Heart left ventricle (tissue), 16 donors: ENCODE measurements at places on chromosomes 7 and 10. TPM values are rescaled to one million over a fixed set of nuclear protein-coding genes. Genes with fewer than 3 reads are reported as not detected.

The TMEM196 gene
- not detected for total RNA-seq

The ZNF853 gene
- total RNA-seq: 11.4 TPM

The SEMA3C gene
- total RNA-seq: 44.3 TPM

The PSTK gene
- total RNA-seq: 3.9 TPM

The PTF1A gene
- total RNA-seq: not detected

The BAG3 gene
- 123 TPM for total RNA-seq

The IRF5 gene
- total RNA-seq: 3.4 TPM

The SNCG gene
- total RNA-seq: 11.8 TPM

The KLF14 gene
- not detected for total RNA-seq

The EVX1 gene
- total RNA-seq: not detected

The TSC22D4 gene
- 49.0 TPM for total RNA-seq

The OAT gene
- total RNA-seq: 56.1 TPM

The FZD8 gene
- 7.7 TPM for total RNA-seq

The ELFN1 gene
- total RNA-seq: 7.4 TPM

The ERLIN1 gene
- 6.2 TPM for total RNA-seq

The TMEM273 gene
- total RNA-seq: 15.9 TPM

The KCNMA1 gene
- total RNA-seq: 1.7 TPM

The FEZF1 gene
- not detected for total RNA-seq

The FASTK gene
- total RNA-seq: 100 TPM

The SPAM1 gene
- total RNA-seq: 0.46 TPM

The STEAP1 gene
- total RNA-seq: 0.49 TPM

The FOXP2 gene
- total RNA-seq: 3.4 TPM

The ASIC3 gene
- total RNA-seq: 3.4 TPM

The RPEL1 gene
- not detected for total RNA-seq

The CALML3 gene
- total RNA-seq: not detected

The NAT16 gene
- total RNA-seq: not detected

The RET gene
- total RNA-seq: 1.1 TPM

The SEMA4G gene
- total RNA-seq: 1.1 TPM

The ZCWPW1 gene
- total RNA-seq: 3.7 TPM

The SYNPO2L gene
- 129 TPM for total RNA-seq

The CTNNA3 gene
- 200 TPM for total RNA-seq

The ACBD7 gene
- not detected for total RNA-seq

The EPO gene
- not detected for total RNA-seq

The CARD11 gene
- total RNA-seq: 0.15 TPM

The TFPI2 gene
- total RNA-seq: 3.8 TPM

The C7orf33 gene
- not detected for total RNA-seq

The SHTN1 gene
- total RNA-seq: 13.3 TPM

The RELN gene
- 0.16 TPM for total RNA-seq

The DEPP1 gene
- 11.0 TPM for total RNA-seq

The SUGCT gene
- total RNA-seq: 3.9 TPM

The FBXO24 gene
- total RNA-seq: 0.25 TPM

The GPRIN2 gene
- not detected for total RNA-seq

The MRC1 gene
- total RNA-seq: 35.4 TPM

The MACC1 gene
- 1.3 TPM for total RNA-seq

The NME8 gene
- total RNA-seq: not detected

The CTAGE8 gene
- total RNA-seq: not detected

The OR2A5 gene
- total RNA-seq: not detected

The VWC2 gene
- 6.7 TPM for total RNA-seq

The LSM8 gene
- total RNA-seq: 20.3 TPM
